ENCODE measurements at places on chromosomes 16 and 17. TPM values are rescaled to one million over a fixed set of nuclear protein-coding genes. Genes with fewer than 3 reads are reported as not detected.

DNA sequence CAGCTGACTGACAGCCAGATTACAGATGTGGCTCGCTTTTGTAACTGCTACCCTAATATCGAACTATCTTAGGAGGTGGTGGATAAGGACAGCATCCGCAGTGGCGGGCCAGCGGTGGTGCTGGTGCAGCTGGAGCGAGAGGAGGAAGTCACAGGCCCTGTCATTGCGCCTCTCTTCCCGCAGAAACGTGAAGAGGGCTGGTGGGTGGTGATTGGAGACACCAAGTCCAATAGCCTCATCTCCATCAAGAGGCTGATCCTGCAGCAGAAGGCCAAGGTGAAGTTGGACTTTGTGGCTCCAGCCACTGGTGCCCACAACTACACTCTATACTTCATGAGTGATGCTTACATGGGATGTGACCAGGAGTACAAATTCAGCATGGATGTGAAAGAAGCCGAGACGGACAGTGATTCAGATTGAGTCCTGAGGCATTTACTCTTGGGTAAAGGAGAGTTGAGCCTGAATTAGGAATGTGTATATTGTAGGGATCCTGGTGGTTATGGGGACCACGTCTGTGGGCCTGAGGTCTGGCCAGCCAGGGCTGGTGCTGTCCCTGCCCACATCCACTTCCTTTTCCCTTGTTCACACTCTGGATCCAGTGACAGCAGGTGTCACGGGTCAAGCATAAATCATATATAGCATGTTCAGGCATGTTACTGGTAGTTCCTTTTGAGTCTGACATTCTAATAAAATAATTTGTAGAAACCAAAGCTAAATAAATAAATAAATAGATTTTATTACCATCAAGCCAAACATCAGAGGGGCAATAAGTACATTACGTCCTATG is 89.0 kb upstream of the SMURF2 start:
- no peak for DNase-seq

DNA sequence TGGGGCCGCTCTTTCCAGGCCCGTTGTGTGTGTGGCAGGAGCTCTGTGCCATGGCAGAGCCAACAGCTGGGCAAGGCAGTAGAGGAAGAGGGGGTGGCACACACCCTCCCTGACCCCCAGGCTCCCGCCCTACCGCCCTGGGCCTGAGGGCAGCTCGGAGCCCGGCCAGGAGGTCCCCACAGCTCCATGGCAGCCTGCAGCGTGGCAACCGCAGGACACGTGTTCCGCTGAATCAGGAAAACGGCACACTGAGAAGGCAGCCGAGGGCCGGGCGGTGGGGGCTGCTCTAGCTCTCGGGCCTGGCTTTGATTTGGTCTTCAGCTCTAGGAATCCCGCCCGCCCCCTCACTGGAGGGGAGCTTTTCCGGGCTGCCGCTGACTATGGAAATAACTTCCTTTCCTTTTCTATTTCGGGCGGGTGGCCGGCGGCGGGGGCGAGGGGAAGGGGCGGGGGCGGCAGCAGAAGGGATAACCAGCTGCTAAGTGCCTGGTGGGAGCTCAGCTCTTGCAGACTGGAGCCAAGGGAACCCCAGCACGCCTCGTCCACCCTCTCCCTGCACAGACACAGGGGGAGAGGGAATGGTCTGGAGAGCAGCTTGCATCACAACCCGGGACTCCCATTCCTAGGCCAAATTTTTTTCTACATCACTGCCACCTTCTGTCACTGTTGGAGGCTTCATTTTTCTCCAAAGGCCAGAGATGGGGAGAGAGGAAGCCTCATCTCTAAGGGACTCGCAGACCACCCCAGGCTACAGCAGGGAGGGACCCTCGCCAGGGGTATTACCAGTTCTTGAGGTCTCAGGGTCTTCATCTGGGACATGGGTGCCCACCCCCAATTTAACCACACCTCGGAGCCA is 24.8 kb upstream of the MRPS23 start:
- DNase-seq = peak; percentile 94

DNA sequence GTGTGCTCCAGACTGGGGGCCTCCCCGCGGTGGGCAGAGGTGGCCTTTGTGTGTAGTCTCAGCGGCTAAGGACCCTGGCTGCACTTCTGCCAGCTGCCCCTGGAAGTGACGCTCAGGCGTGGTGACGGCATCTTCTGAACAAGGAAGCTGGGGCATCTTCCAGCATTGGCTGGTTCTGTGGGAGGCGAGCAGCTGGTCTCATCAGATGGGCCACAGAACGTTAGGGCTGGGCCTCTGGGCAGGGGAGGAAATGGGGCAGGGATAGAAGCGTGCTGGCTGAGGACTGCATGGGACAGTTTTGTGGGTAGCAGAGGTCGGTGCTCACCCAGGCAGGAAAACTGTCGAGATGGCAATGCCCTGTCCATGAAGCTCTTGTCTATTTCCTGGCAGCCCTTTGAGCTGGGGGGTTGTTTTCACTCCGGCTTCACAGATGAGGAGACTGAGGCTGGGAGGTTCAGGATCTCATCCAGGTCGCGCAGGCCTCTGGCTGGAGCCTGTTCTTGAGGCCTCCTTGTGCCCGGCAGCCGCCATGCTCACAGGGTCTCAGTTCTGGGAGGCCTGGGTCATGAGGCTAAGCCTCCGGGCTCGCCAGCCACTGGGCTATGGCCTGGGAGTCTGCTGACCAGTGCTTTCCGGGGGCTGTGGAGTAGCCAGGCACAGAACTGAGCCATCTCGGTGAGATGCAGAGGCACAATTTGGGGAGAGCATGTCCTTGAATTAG is 16.3 kb downstream of the IRF8 start:
- no peak for DNase-seq

DNA sequence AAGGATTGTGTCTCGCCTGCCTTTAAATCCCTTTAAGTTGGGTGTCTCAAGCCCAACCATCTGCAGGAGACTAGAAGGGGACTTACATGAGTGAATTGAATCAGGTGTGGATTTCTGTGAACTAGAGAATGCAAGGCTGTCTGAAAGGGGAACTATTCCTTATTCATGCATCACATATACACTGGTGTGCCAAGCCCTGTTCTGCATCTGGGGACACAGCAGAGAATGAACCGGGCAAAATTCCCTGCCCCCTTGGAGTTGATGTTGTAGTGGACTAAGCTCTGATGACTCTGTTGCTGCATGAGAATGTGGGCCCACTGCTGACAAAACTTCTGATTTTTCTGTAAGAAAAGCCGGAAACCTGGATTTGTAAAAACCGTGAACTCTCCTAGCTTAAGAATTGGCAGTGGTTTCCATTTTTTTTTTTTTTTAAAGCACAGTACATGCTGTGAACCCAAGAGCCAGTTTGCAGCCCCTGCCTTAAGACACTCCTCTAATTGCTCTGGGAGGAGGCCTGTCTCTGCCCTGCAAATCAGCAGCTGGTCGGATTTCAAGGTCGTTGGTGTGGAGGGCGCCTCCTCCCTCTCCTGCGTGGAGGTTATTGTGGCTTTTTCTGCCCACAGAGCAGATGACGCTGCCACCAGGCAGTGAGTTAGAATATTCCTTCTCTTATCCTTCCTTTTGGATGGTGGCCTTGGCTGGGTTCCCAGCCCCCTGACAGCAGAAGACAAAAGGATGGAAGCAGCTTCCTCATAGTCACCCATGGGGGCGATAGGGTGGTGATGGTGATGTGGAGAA is 131.0 kb downstream of the PRKCB start:
- no peak for DNase-seq

GRCh38 chr16:68369697-68370580 is 59.1 kb downstream of the PRMT7 start:
- no peak for DNase-seq

Gene GFOD2
- total RNA-seq = 68.8 TPM
